ENCODE measurements at places on chromosomes 2 and 18. TPM values are rescaled to one million over a fixed set of nuclear protein-coding genes. Genes with fewer than 3 reads are reported as not detected.

DNA sequence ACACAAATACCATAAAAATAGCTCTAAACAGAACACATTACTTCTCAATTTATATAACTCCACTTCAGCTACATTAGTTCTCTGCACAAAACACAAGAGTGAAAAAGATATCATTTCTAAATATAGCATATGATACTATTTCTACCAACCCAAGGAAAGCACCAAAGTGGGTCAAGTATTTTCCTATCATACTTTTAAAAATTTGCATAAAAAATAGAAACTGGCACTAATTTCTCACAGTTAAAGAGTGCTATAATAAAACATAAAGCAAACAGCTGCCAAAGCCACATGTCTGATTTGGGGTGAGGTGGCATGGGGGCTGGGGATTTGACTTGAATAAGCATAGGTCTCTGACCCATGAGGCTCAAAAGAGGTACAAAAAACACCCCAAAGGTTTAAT lies 61.5 kb downstream of the BARD1 start:
- DNase-seq: no peak
- H3K36me3 ChIP-seq: peaks cover 21% of the 10 kb centered on the region
- no peak overlapping the region for H3K27ac ChIP-seq

GRCh38 chr2:169609264-169609663 lies 25.1 kb downstream of the PPIG start:
- no peak overlapping the region for H3K27ac ChIP-seq
- no peaks in the 10 kb centered on the region for H3K27me3 ChIP-seq

DNA sequence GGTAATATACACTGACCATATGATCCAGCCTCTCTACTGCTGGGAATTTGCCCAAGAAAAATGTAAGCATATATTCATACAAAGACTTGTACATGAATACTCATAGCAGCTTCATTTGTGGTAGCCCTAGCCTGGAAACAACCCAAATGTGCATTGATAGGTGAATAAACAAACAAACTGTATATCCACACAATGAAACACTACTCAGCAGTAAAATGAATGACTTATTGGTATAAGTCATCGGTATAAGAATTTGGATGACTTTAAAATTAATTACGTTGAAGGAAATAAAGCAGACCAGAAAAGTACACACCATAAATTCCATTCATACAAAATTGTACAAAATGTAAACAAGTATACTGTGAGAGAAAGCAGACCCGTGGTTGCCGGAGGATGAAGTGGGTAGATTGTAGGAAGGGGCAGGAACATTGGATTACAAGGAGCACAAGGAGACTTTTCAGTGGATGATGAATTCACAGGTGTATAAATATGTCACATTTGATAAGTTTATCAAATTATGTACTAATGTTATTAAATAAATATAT lies 376.7 kb downstream of the TDRD15 start:
- DNase-seq: no peak
- no peaks in the 10 kb centered on the region for H3K27me3 ChIP-seq
- H3K4me1 ChIP-seq: no peaks in the 10 kb centered on the region

DNA sequence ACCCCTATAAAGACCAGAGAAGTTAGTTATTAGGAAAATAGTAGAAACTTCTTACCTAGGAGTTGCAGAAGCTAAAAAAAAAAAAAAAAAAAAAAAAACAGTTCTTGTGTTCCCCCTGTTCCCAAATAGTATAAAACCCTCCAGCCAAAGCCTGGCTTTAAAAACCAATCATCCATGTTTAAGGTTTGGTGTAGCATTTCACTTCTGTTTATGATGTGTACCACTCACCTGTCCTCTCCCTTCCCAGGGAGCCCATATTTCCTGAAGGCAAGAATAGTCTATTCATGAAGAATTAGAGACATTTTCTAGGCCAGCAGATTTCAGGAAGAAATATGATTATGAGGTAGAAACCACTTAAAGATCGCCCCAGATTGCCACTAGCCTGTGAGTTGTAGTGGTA lies 273.6 kb downstream of the SETBP1 start:
- no peaks in the 10 kb centered on the region for H3K4me1 ChIP-seq
- no peak overlapping the region for H3K27ac ChIP-seq
- DNase-seq: no peak
- no peaks in the 10 kb centered on the region for H3K27me3 ChIP-seq
- H3K36me3 ChIP-seq: peaks cover 17% of the 10 kb centered on the region

DNA sequence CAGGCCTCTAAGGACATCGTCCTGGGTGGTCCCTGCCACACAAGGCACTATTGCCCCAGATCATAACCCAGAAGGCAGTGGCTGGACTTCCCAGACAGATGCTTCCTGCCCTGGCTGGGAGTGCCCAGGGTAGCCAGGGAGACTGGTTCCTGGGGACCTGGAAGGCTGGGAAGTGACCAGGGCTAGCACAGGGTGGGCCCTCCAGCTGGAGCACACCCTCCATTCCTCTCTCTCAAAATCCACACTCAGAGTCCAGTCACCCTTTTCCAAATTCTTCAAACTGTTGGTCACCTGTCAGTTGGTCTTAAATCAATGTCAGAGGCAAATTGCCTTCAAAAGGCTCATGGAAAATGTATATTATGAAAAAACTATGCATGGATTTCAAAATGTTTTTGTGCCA lies 11.6 kb upstream of the TUBB6 start:
- no peaks in the 10 kb centered on the region for H3K27me3 ChIP-seq
- no peak overlapping the region for H3K27ac ChIP-seq
- H3K4me1 ChIP-seq: no peaks in the 10 kb centered on the region

DNA sequence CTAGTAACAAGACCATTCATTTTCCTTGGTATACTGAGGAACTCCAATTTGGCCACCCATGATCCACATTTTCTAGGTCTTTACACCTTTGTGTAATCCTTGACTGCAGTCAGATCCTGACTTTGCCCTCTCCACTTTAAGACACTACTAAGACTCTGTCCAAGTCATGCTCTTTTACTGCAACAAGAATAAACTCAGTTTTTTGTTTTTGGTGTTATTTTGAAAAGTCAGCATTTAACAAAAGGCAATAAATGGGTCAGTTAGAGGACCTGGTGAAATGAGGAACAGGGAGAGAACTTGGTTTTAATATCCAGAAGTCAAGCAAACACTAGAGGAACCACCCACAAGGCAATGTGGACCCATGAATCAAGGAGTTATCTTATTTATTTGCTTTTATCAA lies 252.2 kb upstream of the RBBP8 start:
- peaks cover 9% of the 10 kb centered on the region for H3K4me1 ChIP-seq
- no peaks in the 10 kb centered on the region for H3K27me3 ChIP-seq
- DNase-seq: no peak
- no peak overlapping the region for H3K4me3 ChIP-seq
- H3K36me3 ChIP-seq: no peaks in the 10 kb centered on the region

- no peak overlapping the region for H3K27ac ChIP-seq
- no peaks in the 10 kb centered on the region for H3K4me1 ChIP-seq
- no peak overlapping the region for H3K4me3 ChIP-seq
- H3K27me3 ChIP-seq: no peaks in the 10 kb centered on the region
- H3K36me3 ChIP-seq: no peaks in the 10 kb centered on the region
Observed at GRCh38 chr18:65215865-65216466, 534.8 kb upstream of the CDH7 start.

SMYD1 gene
- total RNA-seq: not detected

STK36 gene
- total RNA-seq: 22.6 TPM

RAB12 gene
- 48.1 TPM for total RNA-seq

HOXD13 gene
- total RNA-seq: not detected
